ENCODE measurements at places on chromosomes 3 and 15. TPM values are rescaled to one million over a fixed set of nuclear protein-coding genes. Genes with fewer than 3 reads are reported as not detected.

MAP3K13 gene
- total RNA-seq = 9.5 TPM

ASB14 gene
- total RNA-seq = not detected

HES1 gene
- total RNA-seq = 23.3 TPM

XYLB gene
- 2.4 TPM for total RNA-seq

DNAJC13 gene
- 18.1 TPM for total RNA-seq

GPR27 gene
- 17.7 TPM for total RNA-seq

SATB1 gene
- total RNA-seq = 23.4 TPM

CHST13 gene
- 0.99 TPM for total RNA-seq

Data from H9 (cell line).